Activated T-helper 1 cell treated with anti-CD3 and anti-CD28 coated beads, Interleukin-12 subunit alpha, Interleukin-12 subunit beta, Interleukin-2, Interleukin-4 antibody, amounts not matched to agents 30 ng/mL and 10 ng/mL and 1 ng/mL, durations not matched to agents 14 hours and 24 hours and 36 hours (primary cell): ENCODE measurements at places on chromosomes 3 and 15.

GRCh38 chr15:51077221-51078153 is 17.2 kb downstream of the TNFAIP8L3 start:
- DNase-seq, result peak; percentile 48

DNA sequence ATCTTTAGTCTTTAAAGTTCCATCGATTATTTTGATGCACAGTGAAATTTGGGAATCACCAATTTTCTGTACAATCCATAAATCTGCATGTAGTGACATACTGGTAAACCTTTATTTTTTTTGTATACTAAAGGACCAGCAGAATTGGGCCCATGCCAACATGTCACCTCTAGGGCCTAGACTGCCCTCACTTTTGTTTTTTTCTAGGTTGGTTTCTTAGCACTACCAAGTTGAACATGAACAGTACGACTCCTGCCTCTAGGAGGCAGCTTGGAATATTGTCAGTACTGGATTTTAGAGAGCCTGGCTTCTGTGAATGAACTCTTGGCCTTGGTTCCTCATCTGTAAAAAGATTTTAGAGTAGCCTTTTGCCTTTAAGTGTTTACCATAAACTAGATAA is 32.3 kb downstream of the NKIRAS1 start:
- no peak for DNase-seq

DNA sequence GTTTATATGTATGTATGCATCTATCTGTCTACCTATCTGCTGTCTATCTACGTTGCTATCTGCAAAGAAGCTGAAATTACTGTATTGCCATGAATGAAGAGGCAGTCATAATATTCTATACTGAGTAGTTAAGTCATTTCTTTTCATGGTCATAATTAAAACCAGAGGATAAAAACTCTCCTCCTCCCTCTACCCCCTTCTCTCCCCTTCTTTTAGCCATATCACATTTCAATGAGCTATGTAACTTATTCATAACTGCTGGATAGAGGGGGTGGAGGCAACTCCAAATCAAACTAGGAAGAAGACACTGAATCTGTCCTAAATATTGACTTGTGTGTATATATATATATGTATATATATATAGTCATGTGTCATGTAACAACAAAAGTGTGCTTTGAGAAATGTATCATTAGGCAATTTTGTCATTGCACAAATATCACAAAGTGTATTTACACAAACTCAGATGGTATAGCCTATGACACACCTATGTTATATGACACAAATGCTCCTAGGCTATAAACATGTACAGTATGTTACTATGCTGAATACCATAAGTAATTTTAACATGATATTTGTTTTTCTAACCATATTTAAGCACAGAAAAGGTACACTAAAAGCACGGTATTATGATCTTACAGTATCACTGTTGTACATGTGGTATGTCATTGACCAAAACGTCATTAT is 229.7 kb upstream of the KCNMB2 start:
- no peak for DNase-seq

GRCh38 chr3:160806686-160807085 is 50.7 kb downstream of the PPM1L start:
- DNase-seq, result no peak

GRCh38 chr15:48334260-48334659 is 3.0 kb downstream of the DUT start:
- DNase-seq, result no peak
